Activated T-cell treated with anti-CD3 and anti-CD28 coated beads, Interleukin-2, amount 50 U/mL, for 72 hours (primary cell): ENCODE measurements at places on chromosomes 6 and 20. TPM values are rescaled to one million over a fixed set of nuclear protein-coding genes. Genes with fewer than 3 reads are reported as not detected.

The KCNB1 gene
- total RNA-seq: not detected

DNA sequence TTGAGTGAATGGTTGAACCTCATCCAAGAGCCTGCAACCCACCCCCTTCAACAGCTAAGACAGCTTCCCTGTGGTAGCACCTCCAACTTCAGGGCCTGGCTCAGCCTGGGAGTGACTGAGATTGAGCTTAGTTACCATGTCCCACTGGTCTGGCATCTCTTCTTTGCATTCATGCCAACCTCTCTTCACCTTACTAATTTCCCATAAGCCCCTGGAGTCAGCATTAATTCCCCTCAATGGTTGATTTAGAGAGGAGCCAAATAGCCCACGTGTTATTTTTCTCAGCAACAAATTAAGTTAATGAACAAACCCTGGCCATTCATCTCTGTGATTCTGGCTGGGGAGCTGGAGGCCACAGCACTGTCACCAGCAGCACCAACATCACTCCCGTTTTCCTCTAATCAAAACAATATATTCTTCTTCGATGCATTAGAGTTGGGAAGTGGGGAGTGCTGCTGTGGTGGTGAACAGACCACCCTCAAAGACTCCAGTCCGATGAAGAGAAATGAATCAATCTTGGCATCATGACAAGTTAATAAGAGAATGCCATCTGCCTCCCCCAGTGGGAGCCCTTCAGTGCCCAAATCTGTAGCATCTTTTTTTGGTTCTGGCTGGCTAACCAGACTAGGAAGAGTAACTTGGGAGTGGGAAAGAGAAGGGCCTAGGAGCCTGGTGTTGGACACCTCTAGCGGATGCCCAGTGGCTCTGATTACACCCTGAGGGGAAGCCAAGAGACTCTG is 316.9 kb upstream of the RNF24 start:
- no peak for DNase-seq

GRCh38 chr6:142292166-142292924 is 9.5 kb upstream of the ADGRG6 start:
- no peak for DNase-seq

- no peak for DNase-seq
Observed at GRCh38 chr6:145673504-145673903, 61.8 kb downstream of the EPM2A start.

The DEFB125 gene
- total RNA-seq: not detected

- DNase-seq: no peak
Observed at GRCh38 chr20:33317424-33318095, 34.5 kb downstream of the BPIFB1 start.

DNA sequence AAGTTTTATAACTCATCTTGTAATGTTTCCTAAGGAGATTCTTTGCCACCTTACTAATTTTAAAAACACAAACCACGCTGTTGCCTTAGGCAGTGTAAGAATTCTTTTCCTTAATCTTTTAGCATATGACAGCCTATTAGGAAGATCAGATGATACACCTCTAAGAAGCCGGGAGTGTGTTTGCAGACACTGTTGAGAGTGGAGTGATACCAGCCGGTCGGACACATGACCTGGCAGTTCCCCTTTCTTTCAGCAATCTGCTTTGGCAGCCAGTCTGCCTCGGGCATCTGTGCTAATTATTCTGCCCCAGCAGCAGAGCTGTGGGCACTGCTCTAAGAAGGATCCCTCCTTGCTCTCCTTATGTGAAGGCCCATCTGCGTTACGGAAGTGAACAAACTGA is 50.9 kb downstream of the PLCB4 start:
- no peak for DNase-seq

The KHDC1L gene
- not detected for total RNA-seq

DNA sequence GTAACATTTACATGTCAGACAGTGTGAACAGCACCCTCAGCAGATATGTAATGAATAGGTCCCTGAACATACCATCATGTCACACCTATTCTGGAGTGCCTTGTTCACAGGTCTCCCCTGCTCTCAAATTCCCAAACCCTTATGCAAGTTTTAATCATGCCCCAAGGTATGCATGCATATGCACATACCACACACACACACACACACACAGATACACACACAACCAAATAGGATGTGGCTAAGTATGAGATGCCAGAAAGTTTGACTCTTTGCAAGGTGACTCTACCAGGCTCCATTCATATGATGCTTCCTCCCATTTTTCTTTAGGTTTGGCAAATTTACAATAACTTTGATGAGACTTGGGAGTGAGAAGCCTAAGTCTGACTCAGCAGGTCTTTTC is 243.8 kb upstream of the IRAK1BP1 start:
- DNase-seq: no peak
